ENCODE measurements at places on chromosomes 4 and X.

DNA sequence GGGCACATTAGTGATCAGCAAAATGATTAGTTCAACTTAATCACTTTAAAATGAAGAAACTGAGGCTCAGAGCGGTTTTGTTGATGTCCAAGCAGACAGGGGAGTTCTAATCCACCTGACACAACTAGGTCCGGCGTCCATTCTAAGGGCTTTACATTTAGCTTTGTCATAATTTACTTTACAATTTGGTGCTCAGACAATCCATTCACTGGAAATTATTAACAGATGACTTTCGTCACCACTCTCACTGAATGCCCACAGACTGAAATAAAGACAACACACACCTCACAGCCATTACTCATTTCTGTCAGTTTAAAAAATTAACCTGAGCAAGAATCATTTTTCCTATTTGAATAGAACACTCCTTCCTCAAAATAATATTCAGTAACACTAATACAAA lies 10.8 kb downstream of the NR3C2 start:
- DNase-seq = no peak

DNA sequence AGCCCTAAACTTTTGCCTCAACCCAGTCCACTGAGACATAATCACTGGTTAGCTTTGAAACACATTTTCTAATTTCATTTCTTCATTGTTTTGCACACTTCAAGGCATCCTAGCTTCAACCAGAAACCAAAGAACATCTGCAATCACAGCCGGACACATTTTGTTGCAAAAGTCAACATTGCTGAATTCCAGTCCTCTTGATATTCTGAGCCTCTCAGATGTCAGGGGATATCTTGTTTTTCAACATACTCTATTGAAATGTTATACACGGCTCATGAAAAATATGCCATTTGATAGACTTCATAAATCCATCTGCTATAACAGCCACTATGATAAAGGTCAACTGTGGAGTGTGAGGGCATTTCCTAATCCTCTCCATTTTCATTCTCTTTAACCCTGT lies 241.6 kb upstream of the PUDP start:
- DNase-seq = no peak

DNA sequence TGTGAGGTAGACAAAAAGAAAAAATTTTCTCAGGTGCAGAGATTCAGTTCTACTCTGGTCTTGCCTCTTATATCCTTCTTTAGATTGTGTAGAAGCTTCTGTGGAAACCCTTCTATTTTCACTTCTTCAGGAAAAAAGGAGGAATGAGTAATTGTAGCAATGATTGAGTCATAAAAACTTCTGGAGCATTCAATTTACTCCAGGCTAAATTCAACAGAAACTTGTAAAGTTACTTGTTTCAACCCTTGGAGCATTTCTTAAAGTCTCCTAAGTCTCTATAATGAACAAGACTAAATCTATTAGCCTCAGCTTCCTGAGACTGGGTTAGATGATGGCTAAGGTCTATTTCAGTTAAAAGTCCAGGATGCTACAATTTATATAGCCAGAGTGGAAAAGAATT lies 29.9 kb downstream of the BOD1L1 start:
- no peak for DNase-seq

GRCh38 chr4:63122955-63123354 lies 1286.3 kb downstream of the TECRL start:
- DNase-seq = no peak

DNA sequence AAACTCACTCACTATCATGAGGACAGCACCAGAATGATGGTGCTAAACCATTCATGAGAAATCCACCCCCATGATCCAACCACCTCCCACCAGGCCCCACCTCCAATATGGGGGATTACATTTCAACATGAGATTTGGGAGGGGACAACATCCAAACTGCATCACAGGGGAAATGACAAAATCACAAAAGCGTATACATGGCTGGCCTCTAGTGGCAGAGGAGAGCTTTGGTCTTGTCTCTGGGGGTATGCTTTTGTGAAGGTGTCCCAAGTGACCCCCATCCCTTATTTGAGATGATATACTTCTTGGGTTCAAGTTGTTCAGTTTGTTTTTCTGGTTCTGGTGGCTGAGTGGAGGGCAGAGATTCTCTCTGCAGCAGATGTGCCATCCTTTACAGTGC lies 8.5 kb upstream of the SETD7 start:
- DNase-seq = no peak

DNA sequence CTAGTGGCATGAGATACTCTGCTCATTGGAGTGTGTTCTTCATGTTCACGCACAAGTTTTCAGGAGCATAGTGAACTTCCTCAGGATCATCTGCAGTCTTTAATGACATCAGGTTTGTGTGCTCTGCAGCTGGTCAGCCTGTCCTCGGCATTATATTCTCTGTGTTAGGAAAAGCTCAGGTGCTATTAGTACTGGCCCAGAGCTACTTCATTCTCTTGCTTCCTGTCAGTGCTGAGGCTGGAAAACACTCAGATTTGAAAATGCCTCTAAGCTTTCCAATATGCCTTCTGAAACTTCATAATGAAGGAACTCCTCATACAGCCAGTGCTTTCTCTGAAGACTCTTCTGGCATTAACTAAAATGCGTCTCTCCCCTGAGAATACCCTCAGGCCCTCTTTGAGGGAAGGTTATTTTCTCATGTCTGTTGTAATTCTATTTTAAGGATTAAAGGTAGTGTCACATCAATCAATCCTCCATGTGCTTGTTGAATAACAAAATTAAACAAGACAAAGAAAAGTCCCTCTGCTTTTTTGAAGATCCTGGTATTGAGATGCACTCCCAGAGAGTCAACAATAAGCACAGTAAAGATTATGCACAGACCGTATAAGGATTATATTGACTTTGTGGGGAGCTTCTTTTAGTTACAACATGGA lies 666.4 kb downstream of the ADGRL3 start:
- DNase-seq = no peak

- no peak for DNase-seq
Observed at GRCh38 chr4:168154546-168155277, 62.4 kb downstream of the ANXA10 start.

DNA sequence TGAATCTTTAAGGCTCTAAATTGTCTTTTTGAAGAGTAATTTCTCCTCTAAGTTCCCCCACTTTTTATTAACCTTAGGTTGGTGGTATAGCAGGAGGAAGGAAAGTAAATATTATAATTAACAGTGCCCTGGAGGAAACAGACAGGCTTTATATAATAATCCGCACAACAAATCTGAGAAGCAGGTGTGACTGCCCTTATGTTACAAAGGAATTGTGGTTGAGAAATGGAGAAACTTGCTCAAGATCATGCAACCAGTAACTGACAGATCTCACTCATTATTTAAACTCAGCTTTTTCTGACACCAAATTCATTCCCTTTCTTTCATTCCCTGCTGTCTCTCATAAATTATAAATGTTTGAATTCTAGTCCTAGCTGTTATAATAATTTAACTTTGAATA lies 282.0 kb downstream of the PPP3CA start:
- DNase-seq = no peak

- DNase-seq = no peak
Observed at GRCh38 chr4:98945297-98945850, 16.4 kb upstream of the EIF4E start.

- no peak for DNase-seq
Observed at GRCh38 chrX:101417190-101417589, 9.2 kb downstream of the HNRNPH2 start.

GRCh38 chr4:109355835-109356234 lies 53.4 kb upstream of the COL25A1 start:
- no peak for DNase-seq

- DNase-seq = no peak
Observed at GRCh38 chr4:188025476-188025875, 29.9 kb downstream of the ZFP42 start.

GRCh38 chr4:39043861-39044363 lies 11.7 kb upstream of the TMEM156 start:
- no peak for DNase-seq

GRCh38 chrX:102546828-102547493 lies 30.4 kb upstream of the TMSB15A start:
- no peak for DNase-seq

DNA sequence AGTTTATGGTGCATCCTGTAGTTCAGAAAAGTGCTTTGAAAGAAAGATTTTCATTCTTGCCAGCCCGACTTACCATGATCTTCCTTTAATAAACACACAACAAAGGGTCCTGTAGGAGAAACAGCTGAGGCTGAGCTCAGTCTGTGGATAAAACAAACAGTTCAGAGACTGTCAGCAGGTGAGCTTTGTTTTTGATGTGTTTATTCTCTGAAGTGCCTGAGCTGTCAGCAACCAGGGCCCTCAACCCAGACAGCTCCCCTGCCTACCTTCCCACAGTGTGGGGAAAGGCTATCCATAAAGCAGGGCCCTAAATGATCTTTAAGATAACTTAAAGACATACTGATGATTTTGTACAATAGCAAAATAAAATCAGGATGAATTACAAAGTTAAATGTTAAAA lies 459.2 kb upstream of the GALNT7 start:
- no peak for DNase-seq
